ENCODE measurements at places on chromosomes 6 and 20.

- DNase-seq, result peak; percentile 53
Measured at GRCh38 chr20:3751675-3752385, 15.7 kb downstream of the ADISSP start.

- peak; percentile 74 for DNase-seq
Measured at GRCh38 chr6:142112451-142113061, 20.2 kb upstream of the GJE1 start.

DNA sequence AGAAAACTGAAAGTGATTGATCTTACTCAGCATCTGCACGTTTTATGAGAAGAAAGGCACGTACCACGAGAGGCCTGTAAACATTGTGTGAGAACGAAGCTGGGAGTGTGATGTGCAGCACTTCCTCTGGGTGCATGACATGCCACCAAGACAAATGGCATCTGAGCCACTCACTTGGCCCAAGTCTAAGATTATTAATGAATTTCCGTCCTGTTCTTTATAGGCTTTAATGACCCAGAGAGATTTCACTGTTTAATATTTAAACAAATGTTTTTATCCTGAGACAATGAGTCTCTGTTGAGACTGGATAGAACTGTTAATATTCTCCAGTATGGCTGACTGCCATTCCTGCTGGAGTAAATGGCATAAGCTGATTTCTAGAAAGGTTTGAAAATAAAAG lies 172.6 kb upstream of the PHACTR1 start:
- DNase-seq, result no peak

DNA sequence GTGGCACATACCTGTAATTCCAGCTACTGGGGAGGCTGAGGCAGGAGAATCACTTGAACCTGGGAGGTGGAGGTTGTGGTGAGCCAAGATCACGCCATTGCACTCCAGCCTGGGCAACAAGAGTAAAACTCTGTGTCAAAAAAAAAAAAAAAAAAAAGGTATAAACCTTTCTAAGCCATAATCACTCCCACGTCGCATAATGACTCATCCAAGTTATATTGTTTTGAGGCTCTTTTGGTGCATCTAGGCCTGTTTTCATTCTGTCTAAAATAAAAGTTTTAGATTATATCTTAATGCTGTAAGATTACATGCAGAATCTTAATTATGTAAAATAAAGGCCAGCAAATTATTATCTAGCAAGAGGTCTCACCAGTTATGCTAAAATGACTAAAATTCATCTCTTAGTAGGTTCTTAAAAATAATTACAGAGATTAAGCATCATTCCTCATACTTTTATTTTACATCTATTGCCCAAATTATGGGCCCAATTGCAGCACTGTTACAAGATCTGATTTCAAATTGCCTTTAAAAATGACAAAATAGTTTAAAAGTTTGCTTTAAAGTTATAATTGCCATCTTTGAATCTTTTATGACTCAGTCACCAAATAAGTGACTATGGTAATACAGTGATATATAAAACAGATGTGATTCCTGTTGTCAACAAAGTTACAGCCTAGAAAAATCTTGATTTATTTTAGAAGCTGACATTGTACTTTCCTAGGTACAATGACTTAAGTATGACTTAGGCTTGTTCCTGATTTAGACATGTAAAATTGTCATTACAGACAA lies 10.4 kb upstream of the SUMO4 start:
- peak; percentile 34 for DNase-seq

GRCh38 chr6:93624408-93624807 lies 205.0 kb upstream of the EPHA7 start:
- DNase-seq, result no peak

- DNase-seq, result peak; percentile 33
Measured at GRCh38 chr20:3000852-3001523, 42.4 kb upstream of the GNRH2 start.

GRCh38 chr6:81293896-81294295 lies 458.6 kb downstream of the TENT5A start:
- no peak for DNase-seq

DNA sequence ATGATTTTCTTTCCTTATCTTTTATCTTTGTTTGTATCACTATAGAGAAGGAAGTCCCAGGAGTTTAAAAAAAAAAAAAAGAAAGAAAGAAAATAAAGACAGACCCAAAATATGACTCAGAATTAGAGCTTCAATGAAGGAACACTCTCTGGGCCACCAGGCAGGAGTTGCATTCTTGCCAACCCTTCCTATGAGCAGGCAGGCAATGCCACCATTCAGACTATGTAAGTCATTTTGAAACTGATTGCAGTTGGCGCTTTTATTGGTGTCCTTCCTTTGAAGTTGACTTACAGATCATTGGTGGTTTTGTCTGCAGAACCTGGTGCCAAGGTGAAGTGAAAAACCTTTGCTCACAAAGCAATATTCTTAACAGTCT lies 50.3 kb downstream of the MYB start:
- no peak for DNase-seq
